ENCODE measurements at places on chromosomes 7 and 10. TPM values are rescaled to one million over a fixed set of nuclear protein-coding genes. Genes with fewer than 3 reads are reported as not detected.

TAF6 gene
- 63.4 TPM for total RNA-seq

ATOH7 gene
- total RNA-seq, result 0.08 TPM

SKAP2 gene
- 13.4 TPM for total RNA-seq

MEOX2 gene
- not detected for total RNA-seq

OPN4 gene
- total RNA-seq, result not detected

OR13A1 gene
- total RNA-seq, result not detected

DLX6 gene
- total RNA-seq, result not detected

ATP6V0A4 gene
- 0.22 TPM for total RNA-seq

NRF1 gene
- total RNA-seq, result 9.8 TPM

UNCX gene
- not detected for total RNA-seq

ELAPOR2 gene
- total RNA-seq, result 0.06 TPM

BMI1 gene
- total RNA-seq, result 35.2 TPM

MKI67 gene
- total RNA-seq, result 58.9 TPM

PKD1L1 gene
- total RNA-seq, result 0.12 TPM
